ENCODE measurements at places on chromosomes 7 and 10.

GRCh38 chr10:72351479-72351878, 3.2 kb downstream of the DNAJB12 start:
- DNase-seq, result no peak

- DNase-seq, result no peak
These were observed 248.2 kb upstream of the PPP2R2D start for GRCh38 chr10:131652438-131653139.

DNA sequence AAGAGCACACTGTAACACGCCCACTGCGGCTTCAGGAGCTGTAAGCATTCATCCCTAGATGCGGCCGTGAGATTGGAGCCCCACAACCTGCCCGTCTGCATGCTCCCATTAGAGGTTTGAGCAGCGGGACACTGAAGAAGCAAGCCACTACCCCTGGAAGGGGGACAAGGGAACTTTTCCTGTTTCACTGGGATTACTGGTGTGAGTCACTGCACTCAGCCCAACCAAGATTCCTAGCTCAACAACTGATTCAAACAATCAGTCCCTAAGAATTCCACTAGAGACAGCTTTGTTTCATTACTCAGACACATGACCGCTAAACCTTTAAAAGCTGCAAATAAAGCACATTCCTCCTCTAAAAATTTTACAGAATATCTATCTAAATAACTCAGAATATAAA, 69.8 kb downstream of the ORC5 start:
- no peak for DNase-seq

DNA sequence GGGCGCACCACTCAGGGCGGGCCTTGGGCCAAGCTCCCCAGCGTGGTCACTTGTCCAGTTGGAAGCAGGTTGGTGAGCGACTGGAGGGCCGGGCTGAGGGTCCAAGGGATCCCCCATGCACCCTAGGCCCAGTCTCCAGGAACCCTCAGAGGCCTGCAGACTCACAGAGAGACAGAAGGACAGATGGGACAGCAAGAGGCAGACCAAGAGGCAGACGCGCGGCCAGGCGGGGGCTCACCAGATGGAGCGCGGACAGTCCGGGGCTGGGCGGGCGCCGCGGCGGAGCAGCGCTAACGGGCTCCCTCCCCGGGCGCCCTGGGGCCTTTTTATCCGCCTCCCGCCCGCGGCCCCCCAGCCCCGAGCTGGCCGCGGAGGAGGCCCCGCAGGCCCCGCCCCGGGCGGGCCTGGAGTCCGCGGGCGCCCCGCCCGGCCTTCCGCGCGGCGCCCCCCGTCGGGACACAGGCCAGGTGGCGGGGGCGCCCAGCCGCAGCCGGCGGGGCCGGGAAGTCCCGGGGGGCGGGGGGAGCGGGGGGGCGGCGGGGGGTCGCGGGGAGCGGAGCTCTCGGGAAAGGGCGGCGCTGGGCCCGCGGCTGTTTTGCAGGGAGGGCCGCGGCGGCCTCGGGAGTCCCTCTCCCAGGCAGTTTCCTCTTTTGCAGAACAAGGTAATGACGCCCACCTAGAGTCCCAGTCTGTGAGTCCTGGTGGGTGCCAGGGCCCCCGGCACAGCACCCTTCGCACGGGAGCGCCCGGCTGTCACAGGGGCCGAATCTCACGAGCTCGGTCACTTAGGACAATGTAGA, at the start of gene LOXL4:
TSS of gene LOXL4 (minus strand) at position 301 of the 800 bp plus-strand sequence. CDS start 5,175 bp downstream, outside the sequence.
- DNase-seq, result peak; percentile 12

DNA sequence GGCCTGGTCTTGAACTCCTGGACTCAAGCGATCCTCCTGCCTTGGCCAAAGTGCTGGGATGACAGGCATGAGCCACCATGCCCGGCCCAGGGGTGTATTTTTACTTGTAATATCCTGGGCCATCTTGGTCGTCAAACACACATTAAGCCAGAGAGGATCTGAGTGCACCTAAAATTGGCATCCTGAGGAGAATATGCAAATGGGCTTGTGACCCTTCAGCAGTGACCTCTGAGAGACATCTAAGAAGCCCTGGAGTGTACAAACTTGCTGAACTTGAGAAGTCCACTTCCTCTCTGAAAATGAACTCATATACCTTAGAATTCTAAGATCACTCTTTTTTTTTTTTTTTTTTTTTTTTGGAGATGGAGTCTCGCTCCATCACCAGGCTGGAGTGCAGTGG, 372.0 kb upstream of the C7orf33 start:
- DNase-seq, result no peak

DNA sequence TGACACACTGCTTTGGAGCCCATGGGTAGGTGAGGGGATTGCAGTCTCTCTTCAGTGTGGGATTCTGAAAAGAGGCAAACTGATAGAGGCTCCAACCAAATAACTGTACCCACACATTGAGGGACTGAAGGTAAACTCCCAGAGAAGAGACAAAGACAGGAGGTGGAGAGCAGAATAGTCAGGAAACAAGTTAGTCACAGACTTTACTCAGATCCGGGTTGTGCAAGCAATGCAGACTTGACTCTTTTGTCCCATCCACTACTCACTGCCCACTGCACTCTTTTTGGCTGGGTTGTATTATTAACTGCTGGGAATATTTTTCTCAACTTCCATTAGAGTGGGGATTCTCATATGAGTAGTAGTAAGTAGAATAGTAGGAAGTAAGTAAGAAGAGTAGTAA, 152.7 kb downstream of the NRG3 start:
- no peak for DNase-seq

DNA sequence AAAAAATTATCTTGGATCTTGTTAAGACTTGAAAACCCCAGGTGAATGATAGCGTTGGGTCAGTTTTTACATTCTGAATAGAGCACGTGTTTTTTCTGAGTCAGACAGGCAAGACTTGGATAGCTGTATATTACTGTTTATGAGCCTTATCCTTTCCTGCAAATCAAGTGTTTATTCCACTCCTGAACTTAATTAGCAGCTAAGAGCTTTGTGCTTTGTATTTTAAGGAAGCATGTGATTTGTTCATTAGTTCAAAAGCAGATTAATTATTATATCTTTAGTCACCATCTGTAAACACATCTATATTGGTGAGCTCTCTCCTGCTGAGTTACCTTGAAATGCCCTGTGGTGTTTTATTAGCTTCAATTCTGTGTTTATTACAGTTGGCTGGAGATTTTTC, 98.6 kb upstream of the PRPS1L1 start:
- no peak for DNase-seq

- no peak for DNase-seq
These were observed 147.9 kb downstream of the DGKB start for GRCh38 chr7:14754631-14755030.

- DNase-seq, result no peak
These were observed 3.7 kb downstream of the VIM start for GRCh38 chr10:17231788-17232187.

DNA sequence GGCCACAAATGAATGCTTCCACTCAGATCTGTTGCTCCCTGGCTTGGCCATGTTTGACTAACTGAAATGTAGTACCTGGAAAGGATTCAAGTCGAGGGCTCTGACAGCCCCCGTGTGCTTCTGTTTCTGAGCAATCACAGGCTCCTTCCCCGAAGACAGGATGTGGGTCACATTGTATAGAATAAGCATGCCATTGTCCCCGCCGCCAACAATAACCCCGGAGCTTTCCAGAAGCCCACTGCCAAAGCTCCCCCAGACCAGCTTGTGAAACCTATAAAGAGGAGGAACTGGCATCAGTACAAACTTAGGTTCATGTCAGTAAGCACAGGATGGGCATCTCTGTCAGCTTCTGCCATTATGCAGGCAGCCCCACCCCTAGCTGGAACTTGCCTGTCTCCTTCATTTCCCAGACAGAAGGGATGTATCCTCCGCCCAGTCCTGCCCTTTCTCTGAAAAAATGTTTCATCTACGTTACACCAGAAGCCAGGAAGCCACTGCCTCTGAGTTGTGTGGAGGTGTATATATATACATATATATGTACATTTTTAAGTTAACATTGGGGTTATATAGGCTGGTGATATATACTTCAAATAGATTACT, 10.3 kb downstream of the SEC31B start:
- no peak for DNase-seq

- no peak for DNase-seq
These were observed 525.1 kb upstream of the IGFBP3 start for GRCh38 chr7:46446151-46446550.

- DNase-seq, result no peak
These were observed 80.2 kb downstream of the DKK1 start for GRCh38 chr10:52394246-52394645.

GRCh38 chr10:122421742-122422141, 32.7 kb upstream of the ARMS2 start:
- DNase-seq, result no peak

DNA sequence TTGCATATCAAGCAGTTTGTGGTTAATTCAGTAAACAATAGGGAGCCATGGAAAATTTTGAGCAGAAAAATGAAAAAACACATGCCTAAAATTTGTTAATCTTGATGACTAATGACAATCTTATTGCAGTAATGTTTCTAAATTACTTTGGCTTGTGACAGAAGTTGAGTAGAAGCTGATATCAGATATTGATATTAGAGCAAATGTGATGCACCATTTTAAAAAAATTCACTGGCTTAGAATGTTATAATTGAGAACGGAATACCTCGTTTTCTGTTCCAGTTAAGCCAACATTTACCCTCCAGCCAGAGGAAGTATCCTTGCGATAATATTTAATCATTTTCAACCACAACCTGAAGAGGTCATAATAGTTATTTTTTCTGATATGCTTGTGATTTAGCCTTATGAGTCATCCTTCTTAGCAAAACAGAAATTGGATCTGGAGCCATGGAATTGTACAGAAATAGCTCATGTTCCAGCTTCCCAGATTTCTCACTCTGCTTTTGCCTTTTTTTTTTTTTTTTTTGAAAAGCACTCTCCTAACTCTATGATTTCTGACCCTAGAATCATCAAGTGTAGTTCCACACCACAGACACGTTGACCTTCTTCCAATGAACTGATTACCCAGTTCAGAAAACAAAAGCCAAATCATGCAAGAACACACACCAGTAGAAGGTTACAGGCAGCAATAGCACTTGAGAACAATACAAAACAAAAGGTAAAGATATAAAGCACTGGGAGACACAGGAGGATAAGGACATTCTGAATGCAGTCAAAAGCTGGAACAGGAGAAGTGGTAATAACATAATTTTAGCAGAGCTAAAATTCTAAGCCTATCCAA, 96.8 kb upstream of the PHYHIPL start:
- DNase-seq, result no peak

DNA sequence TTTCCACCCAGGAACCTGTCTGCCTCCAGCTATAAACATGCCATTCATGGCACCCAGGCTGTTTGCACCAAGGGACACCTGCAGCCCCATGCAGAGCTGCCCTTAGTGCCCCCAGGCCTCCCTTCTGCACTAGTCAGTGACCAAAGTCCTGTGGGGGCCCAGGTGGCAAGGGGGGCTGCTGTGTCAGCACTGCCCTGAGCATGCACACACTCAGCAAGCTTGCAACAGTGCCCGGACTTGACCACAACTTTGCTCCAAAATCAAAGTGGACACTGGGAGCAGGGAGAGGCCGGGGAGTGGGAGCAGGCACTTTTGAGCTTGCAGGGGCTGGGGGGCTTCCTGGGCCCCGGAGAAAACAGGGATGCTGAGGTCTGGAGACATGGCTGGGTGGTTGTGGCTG, 192.9 kb upstream of the MBL2 start:
- DNase-seq, result no peak

DNA sequence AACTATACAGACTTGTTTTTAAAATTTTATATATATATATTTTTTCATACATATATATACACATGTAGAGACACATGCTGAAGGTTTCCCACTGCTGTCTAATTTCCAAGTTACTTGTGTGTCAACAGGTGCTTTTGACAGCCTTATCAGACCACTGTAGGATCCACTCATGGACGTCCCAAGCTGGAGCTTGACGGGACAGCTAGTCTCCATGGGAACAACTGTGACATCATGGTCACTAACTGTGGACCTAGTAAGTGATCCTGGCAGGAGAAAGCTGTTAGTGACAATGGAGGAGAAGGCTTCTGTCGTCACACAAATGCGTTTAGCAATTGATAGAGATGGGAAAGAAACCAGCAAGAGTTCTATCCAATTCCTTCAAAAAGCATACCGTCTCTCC, 60.2 kb upstream of the DDC start:
- no peak for DNase-seq

- DNase-seq, result no peak
These were observed 40.2 kb downstream of the TCF7L2 start for GRCh38 chr10:112990271-112990670.

DNA sequence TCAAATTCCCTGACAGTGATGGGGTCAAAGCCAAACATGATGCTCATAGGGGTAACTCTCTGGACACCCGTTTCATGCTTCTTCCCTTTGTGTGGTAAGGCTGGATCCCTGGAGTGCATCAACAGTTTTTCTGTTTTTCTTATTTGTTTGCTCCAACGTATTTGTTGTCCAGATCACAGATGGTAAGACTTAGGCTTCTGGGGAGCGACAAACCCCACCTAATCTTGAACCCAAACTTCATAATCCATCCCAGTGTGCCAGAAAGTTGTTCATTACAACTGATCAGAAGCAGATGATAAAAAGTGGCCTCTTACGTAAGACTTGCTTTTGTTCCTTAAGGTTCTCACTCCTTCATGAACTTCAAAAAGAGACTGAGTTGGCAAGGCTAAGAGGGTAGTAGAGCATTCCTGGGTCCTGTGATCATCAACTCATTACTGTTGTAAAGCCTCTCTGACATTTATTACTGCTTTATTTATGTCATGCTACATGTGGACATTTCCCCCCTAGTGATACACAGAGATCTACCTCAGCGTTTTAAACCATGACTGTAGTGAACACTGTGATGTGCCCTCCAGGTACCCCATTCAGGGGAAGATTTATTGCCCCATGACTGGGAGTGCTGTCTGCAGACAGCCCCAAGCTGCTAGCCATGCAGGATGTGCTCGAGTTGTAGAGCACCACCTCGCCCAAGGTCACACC, 125.6 kb downstream of the CCDC71L start:
- no peak for DNase-seq

DNA sequence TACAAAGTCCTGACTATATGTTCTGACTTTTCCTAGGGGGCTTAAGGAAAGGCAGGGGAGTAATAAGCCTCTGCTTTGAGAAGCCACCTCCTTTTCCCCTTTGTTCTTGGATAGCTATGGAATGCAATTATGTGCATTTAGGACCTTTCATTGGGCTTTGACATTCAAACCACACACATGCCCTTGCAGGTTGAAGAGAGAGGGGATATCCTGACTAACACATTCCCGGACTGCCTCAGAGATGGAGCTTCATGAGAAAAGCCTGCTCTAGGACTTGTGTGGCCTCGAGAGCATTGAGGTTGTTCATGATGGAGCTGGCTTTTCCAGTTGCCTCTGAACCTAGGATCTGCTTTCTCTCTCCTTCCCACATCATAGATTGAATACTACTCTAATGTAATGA, 694.5 kb downstream of the LRMDA start:
- DNase-seq, result no peak

- no peak for DNase-seq
These were observed 53.6 kb downstream of the SEC61G start for GRCh38 chr7:54705436-54705835.

DNA sequence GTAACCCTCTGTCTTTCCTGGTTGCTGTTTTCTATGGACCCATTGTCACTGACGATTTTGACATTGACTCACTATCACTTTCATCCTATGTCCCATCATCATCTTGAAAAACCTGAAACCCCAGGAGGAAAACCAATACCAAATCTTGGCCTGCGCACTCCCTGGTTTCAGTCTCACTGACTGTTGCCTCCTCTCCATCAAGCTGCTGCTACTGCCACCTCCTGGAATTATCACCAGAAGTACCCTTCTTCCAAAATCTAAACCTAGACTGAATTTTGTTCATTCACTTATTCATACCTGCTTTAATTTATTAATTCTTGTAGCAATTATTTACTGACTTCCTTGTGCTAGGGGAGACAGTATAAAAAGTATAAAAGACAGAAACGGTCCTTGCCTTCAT, 44.5 kb upstream of the ACBD5 start:
- DNase-seq, result no peak

All from NCI-H2081 (cell line).